Suppressor macrophage treated with lipopolysaccharide for 4 hours (primary cell): ENCODE measurements at places on chromosomes 3 and 15.

DNA sequence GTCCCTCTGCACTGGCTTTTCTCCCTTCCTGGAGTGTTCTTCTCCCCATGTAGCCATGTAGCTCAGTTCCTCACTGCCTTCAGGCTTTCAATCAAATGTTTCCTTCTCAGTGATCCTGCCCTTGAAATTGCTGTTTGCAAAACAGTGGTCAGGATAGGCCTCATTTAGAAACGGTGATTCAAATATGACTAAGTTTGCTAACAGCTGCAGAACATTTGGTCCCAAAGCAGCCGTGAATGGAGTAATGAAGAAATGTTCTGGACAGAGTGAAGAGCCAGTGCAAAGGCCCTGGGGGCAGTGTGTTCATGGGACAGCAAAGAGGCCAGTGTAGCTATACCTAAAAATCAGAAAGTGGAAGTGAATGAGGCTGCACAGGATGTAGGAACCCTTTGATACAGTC is 223.4 kb downstream of the FEZF2 start:
- DNase-seq = no peak

GRCh38 chr3:43709022-43709421 is 18.3 kb downstream of the ABHD5 start:
- peak; percentile 83 for DNase-seq

DNA sequence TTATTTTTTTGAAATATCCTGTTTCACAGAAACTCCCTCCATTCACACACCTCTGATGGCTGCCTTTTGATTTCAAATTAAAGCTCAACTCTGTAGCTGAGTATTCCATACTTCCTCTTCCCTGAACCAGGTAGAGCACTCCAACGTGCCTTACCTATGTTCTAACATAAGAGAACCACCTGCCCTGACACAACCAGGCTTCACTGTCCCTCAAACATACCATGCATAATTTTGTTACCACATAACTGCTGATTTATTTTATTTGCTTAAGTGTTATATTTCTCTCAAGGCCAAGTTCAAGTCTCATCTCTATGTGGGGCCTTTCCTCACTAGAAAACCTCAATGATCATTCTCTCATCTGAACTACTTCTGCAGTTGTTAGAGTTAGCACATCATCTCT is 209.7 kb downstream of the P3H2 start:
- no peak for DNase-seq

DNA sequence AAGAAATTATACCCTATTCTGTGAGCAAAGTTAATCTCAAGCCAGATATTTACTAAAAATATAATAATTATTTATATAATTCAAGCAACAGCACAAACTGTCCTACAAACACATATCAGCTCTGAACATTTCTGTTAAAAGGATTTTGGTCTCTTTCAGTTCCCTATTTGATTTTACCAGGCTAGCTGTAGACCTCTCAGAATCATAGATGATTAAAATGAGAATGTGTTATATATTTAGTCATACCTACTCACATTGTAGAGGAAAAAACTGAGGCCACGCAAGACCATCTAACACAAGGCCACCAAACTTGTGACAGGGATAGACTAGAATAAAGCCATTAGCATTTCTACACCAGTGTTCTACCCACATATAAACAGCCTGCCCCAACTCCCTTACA is 28.5 kb downstream of the ACKR4 start:
- peak; percentile 18 for DNase-seq

DNA sequence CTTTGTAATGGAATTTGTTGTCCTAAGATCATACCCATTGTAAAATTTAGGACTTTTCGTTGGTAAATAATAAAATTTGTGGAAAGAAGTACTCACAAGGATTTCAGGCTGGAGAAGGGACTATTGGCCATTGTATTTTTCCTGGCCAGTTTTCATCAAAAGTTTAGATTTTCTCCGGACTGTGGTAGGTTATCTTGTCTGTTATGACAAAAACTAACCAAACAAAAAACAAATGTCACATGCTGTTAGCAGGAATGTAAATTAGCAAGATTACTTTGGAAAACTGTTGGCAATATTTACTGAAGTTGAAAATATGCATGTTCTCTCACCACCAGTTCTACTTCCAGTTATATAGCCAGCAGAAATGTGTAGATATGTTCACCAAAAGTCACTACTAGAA is 27.8 kb downstream of the PDE8A start:
- no peak for DNase-seq

DNA sequence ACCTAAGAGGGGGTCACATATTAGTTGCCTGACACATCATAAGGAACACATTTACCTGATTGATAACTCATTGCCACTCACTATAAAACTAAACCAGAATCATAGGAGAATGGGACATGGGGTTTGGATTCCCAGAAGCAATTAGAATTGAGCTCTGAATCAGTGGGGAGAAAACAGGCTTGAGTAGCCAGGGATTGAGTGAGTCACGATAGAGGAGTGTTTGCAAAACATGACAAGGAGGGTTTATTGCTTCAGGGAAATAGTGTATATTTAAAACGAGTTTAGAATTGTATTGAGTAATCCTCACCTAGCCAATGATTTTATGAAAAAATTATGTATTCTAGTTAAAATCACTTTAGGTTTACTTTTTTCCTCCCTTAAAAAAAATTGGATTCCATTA is 101.1 kb upstream of the THRB start:
- DNase-seq = no peak
